ENCODE measurements at places on chromosomes 5 and 9. TPM values are rescaled to one million over a fixed set of nuclear protein-coding genes. Genes with fewer than 3 reads are reported as not detected.
A peak's percentile ranks its signal among the peaks of the same experiment; 100 is the strongest.

DNA sequence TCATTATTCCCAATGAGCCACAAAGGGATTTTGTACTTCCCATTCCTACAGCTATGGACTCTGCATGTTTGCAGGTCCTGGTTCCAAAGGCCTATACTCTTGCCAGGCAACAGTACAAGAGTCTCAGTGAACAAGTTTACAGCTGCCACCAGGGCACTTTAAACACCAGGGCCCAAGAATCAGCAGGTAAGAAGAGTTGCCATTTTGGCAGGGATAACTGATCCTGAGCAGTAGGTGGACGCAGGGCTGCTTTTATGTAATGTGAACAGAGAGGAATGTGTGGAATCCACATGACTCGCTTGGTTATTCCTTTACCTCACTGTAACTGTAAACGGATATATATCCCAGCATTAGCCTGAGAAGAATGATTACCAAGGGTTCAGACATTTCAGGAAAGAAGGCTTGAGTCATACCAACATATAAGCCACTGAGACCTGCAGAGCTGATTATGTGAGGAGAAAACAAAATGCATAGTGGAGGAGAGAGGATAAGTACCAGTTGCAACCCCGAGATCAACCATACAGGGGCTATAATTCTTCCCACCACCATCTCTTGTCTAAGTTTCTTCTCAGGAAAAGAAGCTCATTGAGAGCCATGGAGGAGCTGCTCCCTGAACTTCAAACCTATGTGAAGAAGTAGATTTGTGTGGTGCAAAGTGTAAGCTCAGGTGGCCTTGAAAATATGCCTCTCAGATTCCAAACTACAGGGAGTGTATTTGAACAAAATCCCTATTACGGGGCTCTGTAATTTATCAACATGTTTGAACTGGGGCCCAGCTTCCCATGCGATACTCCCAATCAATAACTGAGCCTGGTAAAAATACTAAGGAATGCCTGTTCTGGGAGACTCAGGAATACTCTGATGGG lies 24.6 kb downstream of the RAPGEF6 start:
- DNase-seq: no peak

- peak; percentile 45 for DNase-seq
Measured at GRCh38 chr9:21030389-21031035, 928 bp downstream of the HACD4 start.

DNA sequence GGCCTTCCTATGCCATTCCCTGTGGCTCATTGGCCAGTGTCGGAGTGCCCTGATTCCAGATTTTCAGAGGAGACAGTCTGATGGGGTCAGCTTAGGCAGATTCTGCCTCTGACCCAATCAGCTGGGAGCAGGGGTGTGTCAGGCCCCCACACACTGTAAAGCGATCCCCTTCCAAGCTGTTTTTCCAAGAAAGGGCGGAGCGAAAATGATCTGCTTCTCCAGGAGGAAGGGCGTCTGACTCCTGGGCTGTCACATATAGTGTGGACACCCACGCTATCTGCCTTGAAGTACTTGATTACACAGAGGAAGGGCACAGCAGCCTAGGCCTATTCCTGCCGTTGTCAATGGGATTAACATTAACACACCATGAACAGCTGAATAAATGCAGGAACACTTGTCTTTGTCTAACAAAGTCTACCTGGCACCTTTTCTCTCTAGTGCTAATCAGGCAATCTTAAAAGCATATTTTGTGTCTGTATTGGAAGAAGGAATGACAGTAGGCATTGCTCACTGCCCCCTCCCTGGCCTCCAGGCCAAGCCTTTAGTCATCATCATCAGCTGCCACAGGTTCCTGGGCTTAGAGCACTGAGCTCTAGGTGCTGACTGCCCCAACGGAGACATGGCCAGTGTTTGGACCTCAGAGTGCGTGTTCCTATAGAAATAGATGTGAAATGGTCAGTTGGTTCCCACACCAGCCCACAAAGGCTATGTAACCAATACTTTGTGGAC lies 218.7 kb downstream of the MELK start:
- DNase-seq: no peak

DNA sequence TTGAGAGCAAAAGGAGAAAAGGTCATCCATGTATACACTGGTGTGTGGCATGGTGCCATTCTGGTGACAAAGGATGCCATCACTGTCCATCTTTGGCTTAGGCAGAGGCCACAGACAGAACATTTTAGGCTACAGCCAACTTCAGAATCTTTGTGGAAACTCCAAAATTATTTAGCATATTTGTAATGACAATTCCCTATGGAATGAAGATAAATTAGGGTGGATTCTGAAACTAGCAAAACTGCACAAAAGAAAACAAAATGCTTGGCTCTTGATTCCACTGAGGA lies 92.5 kb downstream of the FBXW11 start:
- DNase-seq: no peak

GRCh38 chr5:163434401-163434866 lies 3.0 kb upstream of the CCNG1 start:
- no peak for DNase-seq

DNA sequence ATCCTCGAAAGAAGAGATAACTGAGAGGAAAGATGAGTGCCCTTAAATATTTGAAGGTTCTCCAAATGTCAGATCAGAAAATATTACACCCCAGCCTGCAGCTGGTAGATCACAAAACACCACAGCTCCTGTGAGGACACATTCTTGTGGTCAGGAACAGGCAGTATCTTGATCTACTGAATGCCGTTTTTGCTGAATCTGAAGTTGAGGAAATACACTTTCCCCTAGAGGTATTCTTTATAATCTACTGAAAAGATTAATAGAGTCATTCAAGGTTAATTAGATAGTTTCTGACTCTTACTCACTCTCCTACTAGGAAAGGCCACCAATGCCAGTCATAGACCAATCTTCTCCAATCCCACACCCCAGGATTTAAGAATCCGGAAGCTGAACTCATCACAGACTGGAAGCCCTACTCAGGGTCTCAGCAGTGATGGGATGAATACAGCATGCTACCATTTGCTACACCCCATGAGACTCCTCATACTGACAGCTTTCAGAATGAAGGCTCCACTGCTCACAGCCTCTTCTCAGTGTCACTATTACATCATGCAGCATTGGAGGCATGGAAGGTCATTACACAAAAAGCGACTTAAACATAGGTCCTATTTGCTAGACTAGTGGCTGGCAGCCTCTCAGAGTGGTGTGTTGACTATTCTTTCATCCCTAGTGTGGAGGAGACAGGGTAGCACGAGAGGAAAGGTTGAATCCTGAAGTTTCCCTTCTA lies 143.9 kb upstream of the SLC1A3 start:
- no peak for DNase-seq

DNA sequence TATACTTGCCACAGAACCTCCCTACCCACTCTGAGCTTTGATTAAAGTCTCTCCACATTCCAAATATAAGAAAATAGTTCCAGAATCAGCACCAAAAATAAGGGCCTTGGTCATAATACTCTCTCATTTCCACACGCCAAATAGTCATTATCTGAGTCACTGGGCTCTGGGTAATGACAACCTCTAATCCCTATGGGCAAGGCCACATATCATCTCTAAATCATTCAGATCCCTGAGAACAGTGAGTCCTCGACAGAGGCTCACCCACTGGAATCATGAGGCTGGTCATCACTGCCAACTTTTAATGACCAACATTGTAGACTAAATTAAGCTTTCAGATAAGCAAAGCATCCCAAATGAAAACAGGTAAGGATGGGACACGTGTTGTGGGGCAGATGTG lies 28.1 kb downstream of the FAM114A2 start:
- DNase-seq: no peak

The NKD2 gene
- polyA plus RNA-seq: not detected

GRCh38 chr5:158937381-158937952 lies 162.2 kb downstream of the EBF1 start:
- no peak for DNase-seq

DNA sequence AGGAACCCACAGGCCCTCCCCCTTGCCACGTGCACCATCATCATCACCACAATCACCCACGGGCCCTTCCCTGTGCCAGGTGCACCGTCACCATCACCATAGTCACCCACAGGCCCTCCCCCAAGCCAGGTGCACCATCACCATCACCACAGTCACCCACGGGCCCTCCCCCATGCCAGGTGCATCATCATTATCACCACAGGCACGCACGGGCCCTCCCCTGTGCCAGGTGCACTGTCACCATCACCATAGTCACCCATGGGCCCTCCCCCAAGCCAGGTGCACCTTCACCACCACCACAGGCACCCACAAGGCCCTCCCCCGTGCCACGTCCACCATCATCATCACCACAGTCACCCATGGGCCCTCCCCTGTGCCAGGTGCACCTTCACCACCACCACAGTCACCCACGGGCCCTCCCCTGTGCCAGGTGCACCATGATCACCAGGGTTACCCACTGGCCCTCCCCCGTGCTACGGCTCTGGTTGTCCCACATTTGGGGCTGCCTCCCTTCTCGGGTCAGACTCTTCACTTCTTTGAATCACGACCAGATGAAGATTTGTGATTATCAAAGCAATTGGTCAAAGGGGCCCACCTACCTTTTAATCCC lies 69.1 kb upstream of the OLFM1 start:
- no peak for DNase-seq

The FST gene
- polyA plus RNA-seq: 0.16 TPM

DNA sequence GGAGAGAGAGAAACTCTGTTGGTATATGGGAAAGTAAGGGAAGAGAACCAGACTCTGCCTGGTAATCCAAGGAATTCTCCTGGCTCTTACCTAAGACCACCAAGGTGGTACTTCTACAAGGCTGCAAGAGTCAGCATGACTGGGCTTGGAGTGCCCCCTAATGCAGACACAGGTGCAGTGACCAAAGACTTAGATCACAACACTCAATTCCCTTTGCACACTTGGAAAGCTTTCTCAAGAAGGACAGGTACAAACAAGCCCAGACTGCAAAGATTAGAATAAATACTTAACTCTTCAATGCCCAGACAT lies 25.2 kb downstream of the UGT3A2 start:
- no peak for DNase-seq

GRCh38 chr5:68420476-68421344 lies 205.2 kb downstream of the PIK3R1 start:
- DNase-seq: no peak

The IPPK gene
- polyA plus RNA-seq: 6.3 TPM

The MARVELD2 gene
- 0.20 TPM for polyA plus RNA-seq

DNA sequence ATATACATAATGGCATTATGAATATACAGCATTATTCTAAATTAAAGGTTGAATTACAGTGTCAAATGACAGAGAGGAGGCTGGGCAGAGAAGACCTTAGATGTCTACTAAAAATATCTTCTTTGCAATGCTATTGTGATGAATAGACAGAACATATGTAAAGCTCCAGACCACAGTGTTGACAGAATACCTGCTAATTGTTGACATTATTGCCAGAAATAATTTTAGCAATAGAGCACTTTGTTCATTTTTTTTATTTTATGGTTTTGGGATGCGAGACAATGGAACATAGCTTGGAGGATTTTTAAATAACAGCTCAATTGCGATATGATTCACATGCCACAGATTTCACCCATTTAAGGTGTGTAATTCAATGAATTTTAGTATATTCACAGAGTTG lies 508.8 kb downstream of the PSAT1 start:
- no peak for DNase-seq

- no peak for DNase-seq
Measured at GRCh38 chr5:76305269-76305668, 97.8 kb upstream of the IQGAP2 start.

The SPATA31A3 gene
- polyA plus RNA-seq: not detected

- DNase-seq: no peak
Measured at GRCh38 chr5:142844866-142845265, 74.7 kb downstream of the ARHGAP26 start.

The MLANA gene
- polyA plus RNA-seq: not detected

DNA sequence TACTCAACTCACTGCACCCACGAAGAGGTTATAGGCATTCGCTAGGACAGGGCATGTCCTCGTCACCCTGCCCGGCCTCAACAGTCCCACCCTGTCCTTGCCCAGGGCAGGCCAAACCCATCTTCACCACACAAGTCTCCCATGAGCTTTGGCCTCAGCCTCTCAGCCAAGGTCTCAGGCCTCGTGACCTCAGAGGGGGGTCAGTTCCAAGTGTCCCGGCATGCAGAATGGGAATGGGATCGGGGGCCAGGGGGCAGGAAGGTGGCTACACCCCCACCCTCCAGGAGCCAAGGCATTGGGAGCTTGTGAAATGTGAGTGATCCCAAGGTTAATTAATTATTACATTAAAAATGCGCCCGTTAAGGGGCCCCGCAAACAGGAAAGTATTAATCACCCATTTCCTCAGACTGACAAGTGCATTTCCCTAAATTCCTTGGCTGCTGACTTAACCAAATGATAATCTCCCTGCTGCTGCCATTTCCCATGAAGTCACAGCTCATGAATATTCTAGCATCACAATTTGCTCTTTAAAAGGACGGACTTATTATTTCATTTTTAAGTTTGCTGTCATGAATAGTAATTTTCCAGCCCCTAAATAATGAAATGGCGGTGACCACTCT lies 8.0 kb upstream of the UBAC1 start:
- no peak for DNase-seq

GRCh38 chr9:79043916-79044315 lies 527.8 kb upstream of the TLE4 start:
- DNase-seq: no peak

DNA sequence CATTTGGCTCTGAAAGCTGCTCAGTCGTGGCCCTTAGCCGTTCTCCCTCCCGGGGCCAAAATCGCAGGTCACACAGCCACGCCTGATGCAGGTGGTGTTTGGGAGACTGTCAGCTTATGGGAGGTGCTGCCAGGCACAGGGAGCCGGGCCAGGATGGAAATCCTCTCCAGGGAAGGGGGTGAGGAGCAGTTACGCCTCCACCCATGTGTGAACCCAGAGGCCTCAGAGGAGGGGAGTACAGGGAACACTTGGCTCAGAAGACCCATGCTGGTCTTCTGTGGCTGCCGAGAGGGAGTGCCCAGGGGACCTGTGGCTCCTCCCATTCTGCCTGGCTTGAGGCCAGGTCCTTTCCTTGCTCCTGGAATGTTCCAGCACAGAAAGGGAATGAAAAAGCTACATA lies 3.6 kb upstream of the OLFM1 start:
- DNase-seq: no peak

The ITGA2 gene
- polyA plus RNA-seq: 0.47 TPM

DNA sequence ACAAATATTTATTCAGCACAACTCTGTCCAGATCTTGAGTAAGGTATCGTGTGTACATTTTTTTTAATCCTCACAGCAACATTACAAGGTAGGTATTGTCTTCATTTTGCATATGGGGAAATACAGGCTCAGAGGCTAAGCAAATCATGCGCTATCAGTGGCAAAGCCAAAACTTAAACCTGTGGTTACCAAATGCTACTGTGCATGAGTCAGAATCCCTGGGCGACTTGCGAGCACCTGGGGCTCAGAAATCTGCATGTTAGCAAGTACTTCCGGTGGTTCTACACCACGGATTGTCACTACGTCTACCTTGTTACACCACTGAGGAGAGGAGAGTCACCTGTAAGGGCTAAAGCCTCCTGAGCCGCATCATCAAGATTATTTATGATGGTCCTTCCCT lies 21.3 kb downstream of the C5orf58 start:
- DNase-seq: peak; percentile 83
